Upper lobe of right lung (tissue), 1 donor: ENCODE measurements at places on chromosomes 7 and 10.

DNA sequence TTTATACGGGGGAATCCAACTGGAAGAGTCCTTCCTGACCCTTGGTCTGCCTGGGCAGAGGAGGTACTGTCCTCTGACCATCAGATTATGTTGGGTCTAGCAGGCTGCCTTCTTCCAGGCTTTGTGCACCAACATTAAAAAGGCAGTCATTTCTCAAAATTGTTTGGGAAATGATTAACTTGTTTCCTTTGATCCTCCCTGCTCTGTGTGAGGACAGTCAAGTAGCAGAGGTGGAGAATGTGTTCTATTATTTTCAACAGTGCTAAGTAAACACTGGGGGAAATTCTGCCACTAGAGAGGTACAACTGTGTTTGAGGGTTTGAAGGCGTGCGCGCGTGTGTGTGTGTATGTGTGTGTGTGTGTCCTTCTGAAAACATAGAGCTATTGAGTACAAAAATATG is 20.6 kb downstream of the ACSL5 start:
- DNase-seq: peak; percentile 84

DNA sequence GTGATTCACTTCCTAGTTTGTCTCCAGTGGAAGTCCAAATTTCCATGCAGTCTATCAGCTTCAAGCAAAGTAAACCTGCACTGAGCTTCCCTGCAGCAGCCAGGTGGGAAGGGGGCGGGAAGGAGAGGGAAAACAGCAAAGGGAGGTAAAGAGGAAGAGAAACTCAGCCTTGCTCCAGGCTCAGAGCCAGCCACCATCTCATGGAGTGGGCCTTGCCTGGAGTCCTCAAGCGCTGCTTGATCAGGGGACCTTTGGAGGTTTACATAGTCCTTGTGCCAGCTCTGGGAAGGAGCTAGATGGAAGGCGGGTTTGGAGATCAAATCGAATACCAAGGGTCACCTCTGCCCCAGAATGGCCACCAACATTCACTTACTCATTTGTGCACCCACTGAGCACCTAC is 7.4 kb downstream of the CRTAC1 start:
- DNase-seq: no peak

DNA sequence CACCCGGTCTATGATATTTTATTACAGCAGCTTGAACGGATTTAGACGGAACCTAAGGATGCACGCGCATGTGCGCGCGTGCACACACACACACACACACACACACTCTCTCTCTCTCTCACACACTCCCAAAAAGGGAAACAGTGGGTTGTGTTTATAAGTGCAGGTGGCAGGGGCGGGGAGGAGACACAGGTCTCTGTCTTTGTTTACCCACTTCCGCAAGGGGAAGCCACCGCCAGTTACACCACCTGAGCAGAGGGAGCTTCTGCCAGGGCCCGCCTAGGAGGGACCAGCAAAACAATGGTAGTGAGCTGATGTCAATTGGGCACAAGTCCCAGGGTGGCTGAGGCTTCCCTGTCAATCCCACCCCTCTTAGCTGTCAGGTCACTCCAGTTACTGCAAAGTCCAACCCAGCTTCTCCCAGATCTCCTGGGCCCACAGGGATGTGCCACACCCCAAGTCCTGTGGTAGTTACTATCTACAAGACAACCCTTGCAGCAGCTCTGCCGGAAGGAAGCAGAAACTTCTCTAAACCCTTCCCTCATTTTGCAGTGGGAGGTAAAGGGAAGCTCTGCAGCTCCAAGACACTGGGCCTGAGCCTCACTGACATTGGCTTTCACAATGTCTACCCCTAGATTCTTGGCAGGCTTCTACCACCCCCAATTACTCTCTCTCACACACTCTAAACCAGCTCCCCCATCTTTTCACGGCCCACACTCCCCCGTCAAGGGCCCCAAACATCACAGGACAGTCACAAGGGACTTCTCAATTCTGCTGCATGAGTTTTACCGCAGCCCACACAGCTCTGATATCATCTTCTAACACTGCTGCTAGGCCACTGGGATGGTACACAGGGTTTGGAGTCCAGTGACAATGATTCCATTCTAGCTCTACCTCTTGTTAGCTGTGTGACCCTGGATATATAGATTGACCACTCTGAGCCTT is 17.6 kb downstream of the ANXA11 start:
- DNase-seq: no peak

GRCh38 chr7:43454936-43455518 is 127.9 kb upstream of the STK17A start:
- DNase-seq: no peak

- no peak for DNase-seq
Measured at GRCh38 chr10:109902992-109903947, 20.0 kb downstream of the XPNPEP1 start.

- DNase-seq: no peak
Measured at GRCh38 chr10:4086131-4086898, 301.3 kb upstream of the KLF6 start.

DNA sequence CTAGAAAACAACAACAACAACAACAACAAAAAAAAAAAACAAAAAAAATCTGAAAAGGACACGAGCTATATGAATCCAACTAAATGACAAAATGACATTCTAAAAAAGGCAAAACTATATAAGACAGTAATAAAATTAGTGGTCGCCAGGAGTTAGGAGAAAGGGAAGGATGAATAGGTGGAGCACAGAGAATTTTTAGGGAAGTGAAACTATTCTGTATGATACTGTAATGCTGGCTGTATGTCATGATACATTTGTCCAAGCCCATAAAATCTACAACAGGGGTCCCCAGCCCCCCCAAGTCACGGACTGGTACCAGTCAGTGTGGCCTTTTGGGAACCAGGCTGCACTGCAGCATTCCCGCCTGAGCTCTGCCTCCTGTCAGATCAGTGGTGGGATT is 2.8 kb upstream of the PUS7 start:
- no peak for DNase-seq
